Stimulated activated CD4-positive, alpha-beta T cell treated with anti-CD3 and anti-CD28 coated beads, Interleukin-1b, Interleukin-23, amount 100 ng/mL, for 1 hour (primary cell): ENCODE measurements at places on chromosomes 2 and 18.
A peak's percentile ranks its signal among the peaks of the same experiment; 100 is the strongest.

- peak; percentile 28 for DNase-seq
Observed at GRCh38 chr2:234289834-234290590, 206.9 kb downstream of the ARL4C start.

GRCh38 chr2:239369631-239370161 is 31.1 kb downstream of the HDAC4 start:
- peak; percentile 39 for DNase-seq

DNA sequence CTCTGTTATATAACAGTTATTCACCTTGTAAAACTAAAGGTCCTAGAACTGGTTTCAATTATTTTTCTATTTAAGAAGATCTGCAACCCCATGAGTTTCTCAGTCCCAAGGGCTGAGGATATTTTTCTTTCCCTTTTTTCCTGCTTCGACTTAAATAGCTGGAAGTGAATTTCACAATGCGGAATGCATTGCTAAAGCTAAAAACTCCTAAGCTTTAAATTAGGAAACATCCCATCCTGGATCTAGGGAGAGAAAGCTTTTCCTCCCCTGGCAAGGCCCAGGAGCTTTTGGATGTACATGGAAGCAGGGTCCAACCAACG is 1.4 kb downstream of the RFX8 start:
- DNase-seq: no peak

DNA sequence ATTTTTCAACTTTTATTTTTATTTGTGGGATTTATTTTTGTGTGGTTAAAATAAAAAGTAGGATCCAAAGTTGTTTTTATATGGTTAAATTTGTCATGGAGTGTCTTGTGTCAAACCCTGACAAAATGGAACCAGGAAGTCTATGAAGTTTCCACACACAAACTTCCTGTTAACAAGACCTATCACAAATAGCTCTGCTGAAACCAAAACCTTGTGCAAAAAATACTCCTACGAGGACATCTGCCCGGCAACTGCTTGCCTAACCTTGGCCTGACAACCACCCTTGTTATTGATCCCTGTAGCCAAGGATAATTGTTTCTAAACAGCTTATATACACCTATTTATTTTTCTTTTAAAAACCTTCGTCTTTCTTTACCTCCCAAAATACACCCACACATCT is 389.6 kb downstream of the TRIB2 start:
- no peak for DNase-seq

- DNase-seq: no peak
Observed at GRCh38 chr2:31956312-31956711, 54.5 kb downstream of the MEMO1 start.

DNA sequence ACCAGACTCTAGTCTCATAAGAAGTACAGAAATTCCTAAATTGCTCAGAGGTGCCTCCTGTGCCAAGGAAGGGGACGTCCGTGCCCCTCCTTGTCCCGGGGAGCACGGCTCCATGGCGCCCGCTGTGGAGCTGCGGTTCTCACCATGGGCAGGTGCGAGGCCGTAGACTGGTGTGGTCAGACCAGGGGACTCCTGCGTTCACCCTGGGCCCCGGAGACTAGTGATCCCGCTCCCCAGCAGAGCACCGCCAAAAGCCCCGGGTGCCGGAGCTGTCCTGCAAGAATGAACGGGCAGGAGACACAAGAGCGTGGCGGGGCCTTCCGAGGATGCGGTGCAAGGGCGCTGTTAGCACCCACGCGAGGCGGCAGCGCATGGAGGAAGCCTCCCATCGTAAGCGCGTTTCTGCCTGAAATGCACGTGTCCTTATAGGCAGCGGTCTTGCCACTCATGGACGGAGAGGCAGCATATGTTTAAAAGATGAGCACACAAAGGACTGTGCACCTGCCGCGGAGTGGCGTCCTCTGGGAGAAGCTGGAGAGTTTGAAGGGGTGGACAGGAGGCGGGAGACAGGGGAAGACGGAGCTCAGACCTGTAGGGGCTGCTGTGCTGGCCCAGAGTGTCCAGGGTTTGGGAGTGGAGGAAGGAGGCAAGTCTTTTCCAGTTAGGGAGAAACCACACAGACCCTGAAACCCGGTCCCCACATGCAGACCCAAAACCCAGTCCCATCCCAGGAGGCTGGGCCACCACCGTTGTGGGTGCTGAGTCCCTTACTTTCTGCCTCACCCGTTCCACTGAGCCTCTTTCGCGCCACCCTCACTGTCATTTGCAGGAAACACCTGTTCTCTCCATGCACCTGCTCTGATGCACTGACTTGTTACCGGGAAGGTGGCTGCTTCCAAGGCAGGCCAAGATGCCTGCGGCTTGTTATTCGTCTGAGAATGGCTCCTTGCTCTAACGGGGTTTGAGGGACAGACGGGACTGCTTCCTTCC is 7.5 kb upstream of the KCNG2 start:
- no peak for DNase-seq

DNA sequence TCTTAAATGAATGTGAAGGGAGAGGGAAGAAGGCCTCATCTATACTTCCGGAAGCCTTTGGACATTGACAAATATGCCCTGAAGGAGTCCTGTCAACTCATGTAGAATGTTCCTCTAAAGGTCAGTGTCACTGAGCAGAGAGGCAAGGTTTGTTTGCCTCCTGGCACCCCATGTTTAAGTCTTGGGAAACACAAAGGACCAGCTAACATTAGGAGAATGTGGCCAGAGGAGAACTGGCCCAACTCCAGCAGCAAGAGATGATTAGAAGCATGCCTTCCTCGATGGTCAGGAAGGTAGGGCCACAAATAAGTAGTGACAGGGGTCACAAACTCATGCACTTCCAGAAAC is 5.7 kb downstream of the DYSF start:
- no peak for DNase-seq

- DNase-seq: no peak
Observed at GRCh38 chr2:217367464-217367863, 507.6 kb upstream of the TNP1 start.

GRCh38 chr2:22213237-22213636 is 1089.5 kb downstream of the TDRD15 start:
- no peak for DNase-seq

- DNase-seq: no peak
Observed at GRCh38 chr2:132692816-132693215, 22.8 kb upstream of the LYPD1 start.

DNA sequence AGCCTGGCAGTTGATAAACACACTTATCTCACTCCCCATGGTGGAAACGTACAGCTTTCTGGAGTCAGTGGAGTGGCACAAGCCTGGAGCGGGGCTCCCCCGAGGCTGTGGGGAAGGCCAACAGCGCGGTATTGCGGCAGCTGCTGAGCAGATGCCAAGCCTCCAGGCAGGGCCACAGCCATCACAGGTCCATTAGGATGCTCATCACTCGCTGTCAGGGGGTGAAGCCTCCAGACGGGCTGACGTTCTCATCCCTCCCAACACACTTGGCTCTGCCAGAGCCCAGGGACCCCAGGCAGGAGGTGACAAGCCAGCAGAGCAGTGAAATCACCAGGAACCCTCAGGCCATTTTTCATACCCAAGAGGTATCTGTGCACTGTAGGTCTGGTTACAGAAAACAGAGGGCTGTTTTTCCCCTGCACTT is 529.2 kb upstream of the KLHL29 start:
- no peak for DNase-seq

DNA sequence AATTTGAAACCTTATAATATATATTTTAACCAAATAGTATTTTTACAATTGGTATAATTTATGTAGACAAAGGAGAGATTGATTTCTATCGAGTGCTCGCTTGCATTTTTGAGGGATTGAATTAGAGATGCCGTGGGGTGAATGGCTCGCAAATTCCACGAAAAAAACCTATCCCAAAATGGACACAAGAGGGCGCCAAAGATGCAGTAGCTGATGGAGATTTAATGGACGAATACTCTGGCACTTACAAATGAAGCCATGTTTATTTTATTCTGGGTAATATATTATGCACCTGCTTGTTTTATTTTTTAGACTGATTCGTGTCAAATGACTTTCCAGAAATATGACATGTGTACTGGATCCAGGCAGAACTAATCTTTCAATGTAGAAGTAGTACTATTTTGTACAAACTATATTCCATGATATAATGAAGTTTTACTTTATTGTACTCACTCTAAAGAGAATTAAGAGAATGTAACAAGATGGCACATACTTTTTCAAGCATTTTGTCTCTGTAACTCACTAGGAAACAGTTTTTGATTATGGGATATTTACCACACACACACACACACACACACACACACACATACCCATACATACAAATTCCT is 505.4 kb downstream of the PLCL1 start:
- DNase-seq: peak; percentile 42

- DNase-seq: no peak
Observed at GRCh38 chr2:18506883-18507509, 53.5 kb downstream of the RDH14 start.

- DNase-seq: no peak
Observed at GRCh38 chr2:69190743-69191404, 177.9 kb downstream of the ANTXR1 start.

GRCh38 chr2:27262379-27263286 is at the start of gene SLC30A3:
SLC30A3 (minus strand) TSS chr2:27263047; CDS start chr2:27262906, 141 bp downstream.
- peak; percentile 40 for DNase-seq

GRCh38 chr2:148607566-148607965 is 37.0 kb upstream of the EPC2 start:
- no peak for DNase-seq

DNA sequence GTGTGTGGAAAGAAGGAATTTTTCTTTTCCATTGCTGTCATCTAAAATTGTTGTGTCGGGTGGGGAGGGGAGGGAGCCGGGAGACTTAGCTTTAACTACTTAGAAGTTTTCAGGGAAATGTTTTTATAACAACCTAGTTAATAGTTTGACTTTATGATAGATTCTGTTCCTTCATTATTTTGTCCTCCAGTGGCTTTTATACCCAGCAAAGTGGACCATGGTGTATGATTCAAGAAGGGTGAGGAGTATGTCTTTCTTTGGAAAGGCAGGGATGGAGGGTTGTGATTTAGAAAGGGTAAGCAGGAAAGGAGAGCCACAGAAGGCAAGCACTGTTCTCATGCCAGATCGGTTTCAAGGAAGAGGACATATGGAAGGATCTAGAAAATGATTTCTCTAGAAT is 261.8 kb downstream of the NEDD4L start:
- DNase-seq: no peak

- DNase-seq: no peak
Observed at GRCh38 chr2:84424152-84424551, 34.9 kb downstream of the SUCLG1 start.

- no peak for DNase-seq
Observed at GRCh38 chr2:46487667-46488335, 8.4 kb downstream of the TMEM247 start.

DNA sequence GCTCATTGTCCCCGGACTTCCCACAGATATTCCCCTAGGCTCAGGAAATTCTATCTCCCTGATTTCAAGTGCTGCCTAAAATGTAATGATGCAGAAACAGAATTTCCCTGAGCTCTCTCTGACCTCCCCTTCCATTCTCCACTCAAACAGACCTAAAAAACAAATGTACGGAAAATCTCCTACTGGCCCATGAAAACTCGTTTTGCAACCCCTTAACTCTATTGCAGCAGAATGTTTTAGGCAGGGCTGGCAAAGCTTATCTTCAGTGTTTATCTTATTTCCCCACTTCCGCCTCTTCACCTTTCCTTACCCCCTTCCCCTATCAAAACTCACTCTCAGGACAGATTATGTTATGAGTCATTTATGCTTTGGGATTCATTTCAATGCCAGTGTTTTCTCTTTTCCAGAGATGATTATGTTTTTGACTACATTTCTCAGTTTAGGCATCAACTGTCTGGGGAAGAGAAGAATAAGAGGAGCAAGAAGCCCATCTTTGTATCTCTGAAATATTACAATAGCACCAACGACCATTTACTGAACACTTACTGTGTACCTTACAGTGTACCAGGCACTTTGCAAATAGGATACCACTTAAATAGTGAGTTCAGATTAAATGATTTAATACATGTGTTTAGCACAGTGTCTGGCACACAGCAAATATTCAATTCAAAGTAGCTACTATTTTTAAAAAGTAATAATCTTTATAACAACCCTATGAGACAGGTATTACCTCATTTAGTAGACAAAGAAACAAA is 53.9 kb upstream of the STPG4 start:
- DNase-seq: no peak

DNA sequence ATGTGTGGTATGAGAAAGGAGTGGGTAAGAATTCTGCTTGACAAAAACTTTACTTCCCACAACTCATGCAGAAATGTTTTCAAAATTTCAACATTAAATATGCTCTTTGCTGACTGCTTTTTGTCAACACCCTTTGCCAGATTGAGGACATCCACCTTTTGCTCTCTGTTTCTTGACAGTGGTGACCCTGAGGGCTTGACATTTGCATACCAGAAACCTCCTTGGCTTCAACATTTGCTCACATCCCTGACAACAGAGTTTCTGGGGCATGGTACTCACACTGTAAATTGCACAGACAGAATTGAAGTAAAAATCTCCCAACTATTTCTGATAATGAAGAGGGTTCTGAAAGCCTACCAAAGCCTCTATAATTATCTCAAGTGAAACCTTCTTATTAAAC is 95.7 kb downstream of the RND3 start:
- DNase-seq: no peak

GRCh38 chr2:76391678-76392077 is 681.0 kb upstream of the GCFC2 start:
- DNase-seq: no peak

GRCh38 chr2:175180701-175181103 is 808 bp downstream of the ATP5MC3 start:
- no peak for DNase-seq

DNA sequence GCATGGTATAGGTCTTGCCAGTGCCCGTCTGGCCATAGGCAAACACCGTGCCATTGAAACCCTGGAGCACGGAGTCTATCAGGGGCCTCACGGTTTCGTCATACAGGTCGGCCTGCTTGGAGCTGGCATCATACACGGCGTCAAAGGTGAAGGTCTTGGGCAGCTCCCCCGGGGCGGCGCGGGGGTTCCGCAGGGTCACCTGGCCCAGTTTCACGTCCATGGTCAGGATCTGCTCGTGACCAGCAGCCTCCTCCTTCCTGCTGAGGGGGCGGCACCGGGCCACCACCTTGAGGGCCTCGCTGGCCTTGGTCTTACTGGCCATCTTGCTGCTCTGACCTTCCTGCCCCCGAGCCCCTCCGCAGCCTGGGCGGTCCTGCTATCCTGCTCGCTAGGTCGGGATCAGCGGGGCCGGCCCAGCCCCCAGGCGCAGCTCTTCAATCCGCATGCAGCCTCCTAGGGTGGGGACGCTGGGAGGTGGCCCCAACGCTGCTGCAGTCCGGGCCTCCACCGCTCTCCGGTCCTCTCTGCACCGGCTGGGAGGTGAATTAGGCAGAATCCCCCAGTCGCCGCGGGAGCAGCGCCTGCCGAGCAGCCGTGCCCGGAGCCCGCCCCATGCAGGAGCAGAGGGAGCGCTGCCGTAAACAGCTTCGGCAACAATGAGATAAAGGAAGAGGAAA is 563 bp downstream of the KIF3C start:
- no peak for DNase-seq

DNA sequence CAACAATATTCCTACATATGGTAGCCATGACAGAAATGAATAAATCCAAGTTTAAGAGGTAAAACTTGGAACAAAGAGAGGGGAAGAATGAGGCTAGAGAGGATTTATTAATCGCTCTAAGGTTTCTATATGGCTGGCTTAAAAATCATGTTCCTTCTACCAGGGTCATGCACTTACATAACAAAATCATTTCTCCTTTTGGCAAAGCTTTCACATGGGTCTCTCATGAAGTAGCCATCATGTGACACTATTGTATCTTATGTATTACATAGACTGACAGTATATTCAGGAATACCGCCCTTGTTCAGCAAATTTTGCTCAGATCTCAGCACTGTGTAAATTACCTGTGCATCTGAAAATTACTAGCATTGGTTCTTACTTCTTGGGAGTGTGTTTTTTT is 1554.5 kb upstream of the SLC39A10 start:
- DNase-seq: no peak
